ENCODE measurements at places on chromosomes 16 and 17. TPM values are rescaled to one million over a fixed set of nuclear protein-coding genes. Genes with fewer than 3 reads are reported as not detected.

The TEX19 gene
- total RNA-seq = not detected

- H3K27ac ChIP-seq = no peak overlapping the region
- H3K4me1 ChIP-seq = no peaks in the 10 kb centered on the region
- no peak for DNase-seq
- H3K4me3 ChIP-seq = no peak overlapping the region
- no peaks in the 10 kb centered on the region for H3K36me3 ChIP-seq
- peaks cover 11% of the 10 kb centered on the region for H3K27me3 ChIP-seq
Measured at GRCh38 chr16:78957317-78958100, 643.0 kb downstream of the MAF start.

DNA sequence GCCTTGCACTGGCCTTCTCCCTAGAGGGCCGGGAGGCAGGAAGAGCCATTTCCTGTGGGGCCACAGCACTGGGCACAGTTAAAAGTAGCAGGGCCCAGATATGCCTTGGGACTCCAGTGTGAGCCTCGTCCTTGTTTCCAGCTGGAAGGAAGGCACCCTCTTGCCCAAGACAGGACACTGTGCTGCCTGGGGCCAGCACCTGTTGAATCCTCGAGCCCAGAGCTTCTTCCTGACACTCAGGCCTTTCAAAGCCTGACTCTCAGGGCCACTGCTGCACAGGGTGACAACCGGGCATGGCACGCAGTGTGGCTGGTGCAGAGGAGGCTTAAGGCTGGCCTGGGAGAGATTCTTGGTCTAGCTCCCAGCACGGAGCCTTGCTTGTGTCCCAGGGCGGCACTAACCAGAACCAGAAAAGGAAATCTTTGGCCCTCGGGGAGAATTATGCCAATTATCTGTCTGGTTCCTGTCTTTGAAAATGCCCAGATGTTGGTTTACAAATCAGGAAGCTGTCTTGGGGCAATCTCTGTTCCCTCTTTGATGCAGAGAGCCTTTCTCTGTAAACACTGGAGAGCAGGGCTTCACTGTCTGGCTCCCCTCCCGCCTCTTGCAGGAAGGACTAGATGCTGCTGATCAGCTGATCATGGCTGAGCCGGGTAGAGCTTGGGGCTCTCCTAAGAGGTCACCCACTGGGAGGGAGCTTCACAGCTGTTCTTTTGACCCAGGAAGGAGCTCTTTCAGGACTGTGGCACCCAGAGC, 11.1 kb downstream of the LDHD start:
- no peak for DNase-seq
- peaks cover 23% of the 10 kb centered on the region for H3K4me1 ChIP-seq
- no peak overlapping the region for H3K27ac ChIP-seq
- H3K4me3 ChIP-seq = no peak overlapping the region
- H3K36me3 ChIP-seq = peaks cover 12% of the 10 kb centered on the region

The CHD9NB gene
- 2.4 TPM for total RNA-seq

The HS3ST3A1 gene
- total RNA-seq = 10.4 TPM

DNA sequence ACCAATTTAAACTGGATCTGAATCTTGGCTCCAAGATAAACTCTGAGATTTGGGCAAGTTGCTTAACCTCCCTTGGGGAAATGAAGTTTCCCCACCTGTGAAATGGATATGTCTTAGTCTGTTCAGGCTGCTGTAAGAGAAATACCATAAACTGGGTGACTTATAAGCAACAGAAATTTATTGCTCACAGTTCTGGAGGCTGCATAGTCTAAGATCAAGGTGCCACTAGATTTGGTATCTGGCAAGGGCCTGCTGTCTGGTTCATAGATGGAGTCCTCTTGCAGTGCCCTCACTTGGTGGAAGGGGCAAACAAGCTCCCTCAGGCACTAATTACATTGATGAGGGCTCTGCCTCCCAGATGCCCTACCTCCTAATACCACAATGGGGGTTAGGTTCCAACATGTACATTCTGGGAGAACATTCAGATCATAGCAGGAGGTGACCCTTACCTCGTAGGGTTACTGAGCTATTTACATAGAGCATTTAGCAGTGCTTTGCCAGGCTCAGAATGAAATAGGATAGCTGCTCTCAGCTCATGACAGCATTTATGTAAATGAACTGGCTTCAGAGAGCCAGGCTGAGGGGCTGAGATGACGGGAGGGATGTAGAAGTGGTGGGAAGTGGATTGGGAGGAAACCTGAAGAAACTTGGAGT, 83.9 kb downstream of the SPECC1 start:
- H3K4me3 ChIP-seq = no peak overlapping the region
- H3K27ac ChIP-seq = no peak overlapping the region
- no peaks in the 10 kb centered on the region for H3K36me3 ChIP-seq
- no peaks in the 10 kb centered on the region for H3K27me3 ChIP-seq
- H3K4me1 ChIP-seq = no peaks in the 10 kb centered on the region
- no peak for DNase-seq

- H3K36me3 ChIP-seq = peaks cover 6% of the 10 kb centered on the region
- no peak overlapping the region for H3K4me3 ChIP-seq
- H3K27ac ChIP-seq = peak overlapping the region; percentile 98
- DNase-seq = peak; percentile 86
- no peaks in the 10 kb centered on the region for H3K27me3 ChIP-seq
- H3K4me1 ChIP-seq = peaks cover 19% of the 10 kb centered on the region
Measured at GRCh38 chr16:58264961-58265479, 29.8 kb downstream of the PRSS54 start.

GRCh38 chr16:23288726-23289512, 13.2 kb upstream of the SCNN1B start:
- no peak for DNase-seq
- no peaks in the 10 kb centered on the region for H3K27me3 ChIP-seq
- no peak overlapping the region for H3K4me3 ChIP-seq
- no peaks in the 10 kb centered on the region for H3K36me3 ChIP-seq
- H3K4me1 ChIP-seq = peaks cover 9% of the 10 kb centered on the region

- no peaks in the 10 kb centered on the region for H3K36me3 ChIP-seq
- H3K27ac ChIP-seq = peak overlapping the region; percentile 68
- H3K4me3 ChIP-seq = peak overlapping the region; percentile 38
Measured at GRCh38 chr16:3950343-3951193, 70.1 kb upstream of the CREBBP start.

The FOXF1 gene
- total RNA-seq = not detected

The ABCC6 gene
- total RNA-seq = not detected

DNA sequence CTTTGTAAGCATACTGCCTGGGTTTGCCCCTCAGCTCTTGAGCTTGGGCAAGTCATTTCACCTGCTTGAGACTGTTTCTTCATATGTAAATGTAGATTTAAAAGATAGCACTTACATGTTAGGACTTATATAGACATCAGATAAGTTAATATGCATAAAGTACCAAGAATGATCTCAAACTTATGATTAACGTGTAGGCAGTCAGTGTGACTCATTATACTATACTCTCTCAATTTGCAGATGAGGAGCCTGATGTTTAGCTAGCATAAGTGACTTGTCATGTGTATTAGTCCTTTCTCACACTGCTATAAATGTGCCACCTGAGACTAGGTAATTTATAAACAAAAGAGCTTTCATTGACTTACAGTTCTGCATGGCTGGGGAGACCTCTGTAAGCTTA, 690.5 kb downstream of the KCNJ2 start:
- no peaks in the 10 kb centered on the region for H3K36me3 ChIP-seq
- H3K27ac ChIP-seq = no peak overlapping the region
- DNase-seq = no peak
- H3K4me1 ChIP-seq = peaks cover 6% of the 10 kb centered on the region

DNA sequence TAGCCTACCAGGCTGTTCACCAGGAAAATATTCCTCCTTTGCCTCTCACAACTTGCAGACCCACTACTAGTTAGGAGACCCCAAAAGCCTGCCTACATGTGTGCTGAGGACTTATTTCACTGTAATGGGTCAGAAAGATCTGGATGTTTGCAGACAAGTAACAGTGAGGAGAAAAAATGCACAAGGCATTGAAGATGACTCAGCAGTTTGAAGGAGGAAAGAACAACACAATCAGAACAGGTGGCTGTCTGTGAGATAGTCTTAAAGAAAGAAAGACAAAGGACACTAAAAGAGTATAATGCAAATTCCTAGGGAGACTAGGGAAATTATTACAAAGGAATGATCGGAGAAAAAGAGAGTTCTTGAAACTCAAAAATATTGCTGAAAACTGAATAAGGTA, 69.0 kb downstream of the ANKFN1 start:
- no peak for DNase-seq
- H3K27ac ChIP-seq = no peak overlapping the region
- peaks cover 6% of the 10 kb centered on the region for H3K4me1 ChIP-seq
- H3K4me3 ChIP-seq = no peak overlapping the region

- peak overlapping the region; percentile 88 for H3K4me3 ChIP-seq
- peaks cover 28% of the 10 kb centered on the region for H3K4me1 ChIP-seq
- peak overlapping the region; percentile 97 for H3K27ac ChIP-seq
- peaks cover 18% of the 10 kb centered on the region for H3K36me3 ChIP-seq
- DNase-seq = peak; percentile 21
- no peaks in the 10 kb centered on the region for H3K27me3 ChIP-seq
Measured at GRCh38 chr16:54927125-54928015, 3.3 kb upstream of the IRX5 start.

The HOXB6 gene
- not detected for total RNA-seq

- peak overlapping the region; percentile 87 for H3K27ac ChIP-seq
- peaks cover 47% of the 10 kb centered on the region for H3K4me1 ChIP-seq
- peak overlapping the region; percentile 52 for H3K4me3 ChIP-seq
- H3K36me3 ChIP-seq = peaks cover 54% of the 10 kb centered on the region
- H3K27me3 ChIP-seq = no peaks in the 10 kb centered on the region
- peak; percentile 95 for DNase-seq
Measured at GRCh38 chr17:40026816-40027613, 11.8 kb downstream of the CSF3 start.

The ANKS4B gene
- total RNA-seq = not detected

The GSPT1 gene
- 163 TPM for total RNA-seq

DNA sequence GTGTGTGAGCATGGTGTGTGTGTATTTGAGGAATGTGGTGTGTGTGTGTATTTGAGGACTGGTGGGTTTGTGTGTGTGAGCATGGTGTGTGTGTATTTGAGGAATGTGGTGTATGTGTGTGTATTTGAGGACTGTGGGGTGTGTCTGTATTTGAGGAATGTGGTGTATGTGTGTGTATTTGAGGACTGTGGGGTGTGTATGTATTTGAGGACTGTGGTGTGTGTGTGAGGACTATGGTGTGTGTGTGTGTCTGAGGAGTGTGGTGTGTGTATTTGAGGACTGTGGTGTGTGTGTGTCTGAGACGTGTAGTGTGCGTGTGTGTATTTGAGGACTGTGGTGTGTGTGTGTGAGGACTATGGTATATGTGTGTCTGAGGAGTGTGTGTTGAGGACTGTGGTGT, 18.0 kb upstream of the CACNG1 start:
- no peak overlapping the region for H3K4me3 ChIP-seq
- no peak for DNase-seq
- H3K27me3 ChIP-seq = no peaks in the 10 kb centered on the region
- H3K27ac ChIP-seq = no peak overlapping the region
- no peaks in the 10 kb centered on the region for H3K36me3 ChIP-seq

The EVPLL gene
- 0.88 TPM for total RNA-seq

DNA sequence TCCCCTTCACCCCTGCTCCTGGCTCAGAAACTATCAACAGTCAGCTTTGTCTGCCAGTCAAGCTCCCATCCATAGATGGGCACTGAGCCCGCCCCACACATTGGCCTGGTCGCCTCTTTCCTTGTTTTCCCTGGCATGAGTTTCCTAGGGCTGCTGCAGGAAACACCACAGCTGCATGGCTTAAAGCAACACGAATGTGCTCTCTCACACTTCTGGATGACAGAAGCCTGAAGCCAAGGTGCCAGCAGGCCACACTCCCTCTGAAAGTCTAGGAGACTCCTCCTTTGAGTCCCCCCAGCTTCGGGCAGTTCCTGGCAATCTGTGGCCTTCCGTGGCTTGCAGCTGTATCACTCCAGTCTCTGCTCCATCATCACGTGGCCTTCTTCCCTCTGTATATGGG, 69.9 kb downstream of the TBC1D16 start:
- H3K27me3 ChIP-seq = no peaks in the 10 kb centered on the region
- peaks cover 8% of the 10 kb centered on the region for H3K36me3 ChIP-seq
- H3K4me1 ChIP-seq = peaks cover 22% of the 10 kb centered on the region
- no peak overlapping the region for H3K4me3 ChIP-seq
- no peak for DNase-seq

DNA sequence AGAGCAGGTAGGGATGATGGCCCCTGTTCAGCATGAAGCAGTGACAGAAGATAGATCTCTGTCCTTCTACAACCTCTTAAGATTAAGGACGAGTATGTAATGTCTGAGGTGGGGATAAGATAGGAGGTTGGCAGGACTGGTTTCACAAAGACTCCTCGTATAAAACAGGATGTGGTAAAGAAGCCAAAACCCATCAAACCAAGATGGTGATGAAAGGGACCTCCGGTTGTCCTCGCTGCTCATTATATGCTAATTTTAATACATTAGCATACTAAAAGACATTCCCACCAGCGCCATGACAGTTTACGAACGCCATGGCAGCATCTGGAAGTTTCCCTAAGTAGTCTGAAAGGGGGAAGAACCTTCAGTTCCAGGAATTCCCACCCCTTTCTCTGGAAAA, 27.3 kb downstream of the MIS12 start:
- peaks cover 17% of the 10 kb centered on the region for H3K4me1 ChIP-seq
- H3K27me3 ChIP-seq = no peaks in the 10 kb centered on the region
- no peaks in the 10 kb centered on the region for H3K36me3 ChIP-seq
- H3K27ac ChIP-seq = no peak overlapping the region

GRCh38 chr17:82246365-82247181, 17.7 kb downstream of the SLC16A3 start:
- H3K4me3 ChIP-seq = peak overlapping the region; percentile 14
- peak overlapping the region; percentile 70 for H3K27ac ChIP-seq
- H3K36me3 ChIP-seq = peaks cover 100% of the 10 kb centered on the region

DNA sequence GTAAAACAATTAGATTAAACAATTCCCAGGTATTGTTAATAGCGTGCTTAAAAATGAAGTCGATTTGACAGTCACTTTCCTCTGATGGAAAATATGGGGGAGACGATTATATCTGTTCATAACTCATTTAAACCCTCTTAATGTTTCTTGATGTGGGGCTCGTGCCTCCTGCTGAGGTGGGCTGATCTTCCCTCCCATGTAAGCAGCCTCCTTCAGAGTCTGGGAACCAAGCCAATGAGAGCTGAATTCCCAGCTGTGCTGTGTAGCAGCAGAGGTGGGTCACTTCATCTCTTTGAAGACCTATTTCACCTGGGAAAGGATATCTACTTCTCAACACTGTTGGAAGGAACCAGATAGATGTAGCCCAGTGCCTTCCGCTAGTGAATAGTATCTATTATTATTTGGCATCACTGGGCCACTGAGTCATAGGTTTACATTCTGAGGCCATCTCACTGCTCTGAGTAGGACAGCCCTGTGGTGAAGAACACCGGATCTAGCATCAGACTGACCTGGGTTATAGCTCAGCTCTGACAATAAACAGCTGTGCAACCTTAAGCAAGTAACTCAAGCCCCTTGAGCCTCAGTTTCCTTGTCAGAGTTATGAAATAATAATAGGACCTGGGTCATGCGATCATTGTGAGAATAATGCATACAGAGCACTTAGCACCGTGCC, 85.3 kb upstream of the C16orf82 start:
- H3K27ac ChIP-seq = no peak overlapping the region
- no peaks in the 10 kb centered on the region for H3K4me1 ChIP-seq
- DNase-seq = no peak
- H3K4me3 ChIP-seq = no peak overlapping the region
